ENCODE measurements at places on chromosomes 7 and 10. TPM values are rescaled to one million over a fixed set of nuclear protein-coding genes. Genes with fewer than 3 reads are reported as not detected.

Gene NUDT13
- 0.64 TPM for total RNA-seq

Gene PRPS1L1
- not detected for total RNA-seq

Gene POLR2J
- total RNA-seq, result 24.5 TPM

Gene CYP2C19
- total RNA-seq, result 0.26 TPM

Gene GRM3
- total RNA-seq, result not detected

Gene DEPP1
- total RNA-seq, result 0.26 TPM

Gene HMX2
- not detected for total RNA-seq

Gene HMX3
- total RNA-seq, result 0.13 TPM

DNA sequence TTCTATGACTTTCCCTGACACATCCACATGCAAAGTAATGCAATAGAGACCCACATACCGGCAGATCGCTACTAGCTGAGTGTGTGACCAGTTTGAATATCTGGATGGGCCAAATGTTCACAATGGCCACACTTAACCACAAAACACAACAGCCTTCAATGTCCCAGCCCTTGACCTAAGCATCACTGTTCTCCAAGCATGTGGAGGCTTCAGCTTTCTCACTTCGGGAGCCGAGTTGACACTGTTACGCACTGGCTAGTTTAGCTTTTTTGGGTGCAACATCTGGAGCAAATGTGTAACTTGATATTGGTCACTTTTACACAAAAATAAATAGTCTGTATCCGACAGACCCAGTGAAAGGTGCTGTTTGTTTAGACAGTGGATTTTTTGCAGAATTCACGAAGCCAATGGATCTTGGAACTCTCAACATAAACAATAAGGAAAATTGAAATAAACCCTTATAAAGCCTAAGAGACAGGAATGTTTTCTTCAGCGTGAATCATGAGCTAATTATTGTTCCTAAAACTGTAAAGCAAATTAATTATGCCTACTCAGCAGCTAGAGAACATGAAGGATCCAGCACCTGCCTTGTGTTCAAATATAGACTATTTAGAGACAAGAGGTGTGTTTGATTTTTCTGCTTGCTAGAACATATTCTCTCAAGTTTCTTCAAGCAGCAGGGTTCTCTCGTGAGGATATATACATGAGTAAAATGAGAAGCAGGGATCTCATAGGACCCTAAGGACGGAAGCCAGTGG, 117.6 kb upstream of the JCAD start:
- DNase-seq, result no peak

GRCh38 chr10:113179265-113179664, 229.2 kb downstream of the TCF7L2 start:
- no peak for DNase-seq

- no peak for DNase-seq
Observed at GRCh38 chr7:151436446-151437158, 3.3 kb downstream of the CRYGN start.

DNA sequence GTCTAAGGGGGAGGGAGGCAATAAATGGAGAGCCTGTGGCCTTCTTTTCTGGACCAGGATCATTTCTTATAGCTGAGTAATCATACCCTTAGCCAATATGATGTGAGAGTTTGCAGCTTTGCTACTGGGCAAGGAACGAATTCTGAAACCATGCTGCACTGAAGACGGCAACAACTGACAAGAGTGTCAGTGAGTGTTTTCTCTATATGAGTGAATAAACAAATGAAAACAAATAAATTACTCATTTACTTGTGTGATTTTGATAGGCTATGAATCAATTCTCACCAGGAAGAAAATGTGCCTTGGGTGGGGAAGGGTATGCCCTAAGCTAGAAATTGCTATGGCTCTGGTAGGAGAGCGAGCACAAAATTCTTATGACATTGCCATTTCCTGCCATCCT, 79.4 kb upstream of the LRRN3 start:
- peak; percentile 4 for DNase-seq
